Spleen (tissue), 13 donors: ENCODE measurements at places on chromosomes 2 and 18. TPM values are rescaled to one million over a fixed set of nuclear protein-coding genes. Genes with fewer than 3 reads are reported as not detected.

- no peaks in the 10 kb centered on the region for H3K27me3 ChIP-seq
- no peaks in the 10 kb centered on the region for H3K4me1 ChIP-seq
- no peak for DNase-seq
- H3K36me3 ChIP-seq, result no peaks in the 10 kb centered on the region
Observed at GRCh38 chr2:70199320-70199864, 8.6 kb upstream of the C2orf42 start.

GRCh38 chr2:31765078-31765945 is 184.6 kb upstream of the SRD5A2 start:
- no peaks in the 10 kb centered on the region for H3K4me1 ChIP-seq
- no peaks in the 10 kb centered on the region for H3K36me3 ChIP-seq
- no peaks in the 10 kb centered on the region for H3K27me3 ChIP-seq
- no peak overlapping the region for H3K27ac ChIP-seq

DNA sequence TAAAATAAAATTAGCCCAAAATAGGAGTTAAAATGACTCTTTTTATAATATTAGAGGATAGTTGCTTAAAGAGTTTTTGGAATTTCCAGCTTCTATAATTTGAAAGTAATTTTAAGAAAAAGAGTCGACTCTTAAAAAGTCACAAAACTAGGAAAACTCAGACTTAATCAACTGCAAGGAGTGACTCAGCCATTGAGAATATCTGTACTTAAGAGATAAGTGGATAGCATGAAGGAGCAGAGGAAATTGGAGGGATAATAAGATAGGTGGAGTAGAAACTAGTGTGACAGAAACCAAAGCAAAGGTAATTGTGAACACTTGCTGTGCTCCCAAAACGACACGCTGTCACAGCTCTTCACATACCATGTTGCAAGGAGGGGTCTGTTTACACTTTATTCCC is 8.4 kb downstream of the RSAD2 start:
- peaks cover 3% of the 10 kb centered on the region for H3K36me3 ChIP-seq
- H3K27ac ChIP-seq, result no peak overlapping the region
- H3K4me1 ChIP-seq, result peaks cover 28% of the 10 kb centered on the region
- DNase-seq, result no peak
- no peak overlapping the region for H3K4me3 ChIP-seq

The MYCN gene
- total RNA-seq, result 1.3 TPM
